ENCODE measurements at places on chromosomes 13 and 19.

DNA sequence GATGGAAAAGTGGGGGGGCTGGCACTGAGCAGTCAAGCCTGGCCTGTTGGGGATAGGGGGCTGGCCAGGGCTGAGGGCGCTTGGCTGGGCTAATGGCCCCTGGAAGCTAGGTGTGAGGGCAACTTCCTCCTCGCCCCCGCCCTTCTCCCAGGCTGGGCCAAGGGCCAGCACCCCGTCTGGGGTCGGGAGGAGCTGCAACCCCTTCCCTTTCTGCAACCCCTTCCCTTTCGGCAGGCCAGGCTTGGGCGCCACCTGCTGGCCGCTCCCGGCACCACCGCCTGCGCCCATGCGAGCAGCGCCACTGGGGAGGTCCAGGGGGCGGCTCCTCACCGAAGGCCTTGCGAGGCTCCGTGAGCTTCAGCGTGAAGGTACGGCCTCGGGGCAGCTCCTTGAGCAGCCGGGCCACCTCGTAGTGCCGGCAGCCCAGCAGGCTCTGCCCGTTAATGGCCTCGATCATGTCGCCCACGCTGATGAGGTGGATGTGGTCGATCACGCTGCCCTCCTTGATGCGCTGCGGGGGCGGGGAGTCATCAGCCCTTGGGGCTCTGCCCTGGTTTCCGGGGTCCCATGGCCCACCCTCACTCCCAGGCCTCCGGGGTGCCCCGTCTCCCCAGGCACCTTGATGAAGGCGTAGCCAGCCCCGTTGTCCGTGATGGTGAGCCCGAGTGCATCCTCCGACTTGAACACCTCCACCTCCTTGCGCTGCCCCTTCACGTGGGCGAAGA, 5.0 kb upstream of the PTGER1 start:
- DNase-seq: no peak

GRCh38 chr13:110311443-110312338, 4.6 kb downstream of the COL4A2 start:
- no peak for DNase-seq

DNA sequence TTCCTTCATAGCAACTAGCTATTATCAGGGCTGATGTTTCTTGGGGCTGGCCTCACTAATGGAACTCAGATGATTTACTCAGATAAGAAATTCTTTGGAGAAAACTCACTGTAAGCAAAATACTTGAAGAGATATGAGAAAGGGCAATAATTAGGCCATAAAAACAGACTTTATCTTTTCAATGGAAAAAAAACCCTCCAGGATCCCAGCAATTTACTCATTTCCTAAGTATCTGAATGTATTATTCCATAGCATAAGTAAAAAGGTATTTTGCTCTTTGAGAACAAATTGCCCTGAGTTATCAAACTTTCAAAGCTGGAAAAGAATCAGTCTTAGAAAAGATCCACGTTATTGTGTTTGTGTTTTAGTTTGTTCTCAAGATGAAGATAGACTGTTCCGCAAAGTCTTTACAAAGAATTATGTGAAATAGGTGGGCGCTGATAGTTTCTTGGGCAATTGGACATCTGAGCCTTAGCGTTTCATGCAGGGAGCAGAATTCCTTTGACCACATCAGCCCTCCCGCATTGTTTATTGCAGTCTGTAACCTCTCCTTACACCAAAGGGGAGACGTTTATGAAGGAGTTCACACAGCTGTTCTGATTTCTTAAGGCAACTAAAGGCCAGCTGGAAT, 29.1 kb upstream of the CSNK1A1L start:
- DNase-seq: no peak

DNA sequence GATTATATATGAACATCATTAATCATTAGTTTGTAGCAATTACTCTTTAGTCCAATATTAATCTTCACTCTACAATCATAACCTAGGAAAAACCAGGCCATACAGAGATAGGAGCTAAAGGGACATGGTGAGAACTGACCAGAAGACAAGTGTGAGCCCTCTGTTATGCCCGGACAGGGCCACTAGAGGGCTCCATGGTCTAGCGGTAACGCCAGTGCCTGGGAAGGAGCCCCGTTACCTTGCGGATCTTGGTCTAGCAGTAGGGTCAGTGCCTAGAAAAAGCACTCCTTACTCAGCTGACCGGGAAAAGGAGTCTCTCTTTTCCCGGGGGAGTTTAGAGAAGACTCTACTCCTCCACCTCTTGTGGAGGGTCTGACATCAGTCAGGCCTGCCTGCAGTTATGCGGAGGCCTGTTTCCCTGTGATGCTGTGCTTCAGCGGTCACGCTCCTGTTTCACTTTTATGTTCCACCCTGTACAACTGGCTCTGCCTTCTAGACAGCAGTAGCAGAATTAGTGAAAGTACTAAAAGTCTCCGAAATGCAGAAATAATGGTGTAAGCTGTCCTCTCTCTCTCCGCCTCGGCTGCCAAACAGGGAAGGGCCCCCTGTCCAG, 13.8 kb downstream of the OR7D4 start:
- DNase-seq: peak; percentile 41

- no peak for DNase-seq
Observed at GRCh38 chr13:63838366-63839110, 2422.9 kb upstream of the PCDH20 start.

DNA sequence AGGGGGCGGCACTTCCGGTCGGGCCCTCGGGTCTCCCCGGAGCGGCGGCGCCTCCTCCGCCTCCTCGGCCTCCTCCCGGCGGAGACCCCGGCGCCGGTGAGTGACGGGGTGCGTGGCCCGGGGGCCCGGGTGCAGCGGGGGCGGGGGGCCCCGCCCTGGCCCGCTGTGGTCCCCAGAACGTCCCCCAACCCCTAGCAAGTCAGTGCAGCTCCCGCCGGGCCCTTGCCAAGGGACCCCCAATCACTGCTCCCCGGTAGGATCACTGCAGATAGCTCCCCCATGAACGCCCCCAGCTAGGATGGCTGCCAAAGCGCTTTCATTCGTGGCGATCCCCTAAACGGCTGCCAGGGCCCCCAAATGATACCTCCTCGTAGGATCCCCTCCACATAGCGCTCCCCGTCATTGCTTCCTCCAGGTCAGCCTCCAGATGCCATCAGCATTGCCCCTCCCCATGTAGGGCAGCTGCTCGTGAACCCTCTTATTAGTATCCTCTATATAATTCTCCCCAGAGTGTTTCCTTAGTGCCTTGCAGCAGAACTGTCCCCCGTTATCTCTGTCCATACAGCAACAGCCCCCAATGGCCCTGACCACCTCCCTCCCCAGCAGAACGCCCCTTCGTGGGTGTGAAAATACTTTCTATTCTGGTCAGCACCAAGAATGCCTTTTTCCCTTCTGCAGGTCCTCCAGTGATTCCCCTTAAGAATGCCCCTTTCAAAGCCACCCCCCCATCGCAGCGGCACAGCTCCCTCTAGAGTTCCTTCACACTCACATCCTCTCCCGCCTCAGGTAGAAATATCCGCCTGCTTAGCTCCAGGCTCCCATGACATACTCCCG, at the start of gene ZNF865:
Gene ZNF865, plus strand, starts transcription at position 11 of the 834 bp plus-strand sequence. CDS start 7,972 bp downstream, outside the sequence.
- peak; percentile 54 for DNase-seq

- DNase-seq: no peak
Observed at GRCh38 chr13:77876176-77876575, 42.5 kb downstream of the EDNRB start.

- no peak for DNase-seq
Observed at GRCh38 chr13:19838865-19839275, 24.6 kb downstream of the ZMYM5 start.

DNA sequence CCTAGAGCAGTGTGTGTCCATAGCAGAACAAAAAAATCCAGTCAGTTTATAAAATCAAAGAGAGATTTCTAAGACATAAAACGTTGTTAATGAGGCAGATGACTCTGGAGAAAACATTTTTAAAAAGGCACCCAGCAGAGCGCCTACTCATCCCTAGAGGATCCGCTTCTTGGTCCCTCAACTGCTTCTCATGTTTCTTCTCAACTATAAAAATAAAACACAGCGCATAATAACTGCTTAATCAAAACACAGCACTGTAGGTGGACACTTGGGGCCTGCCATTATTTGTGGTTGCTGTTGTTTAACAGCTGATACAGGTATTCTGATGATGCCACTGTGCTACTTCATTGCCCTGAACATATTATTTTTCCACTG, 347.9 kb downstream of the FGF9 start:
- DNase-seq: no peak

DNA sequence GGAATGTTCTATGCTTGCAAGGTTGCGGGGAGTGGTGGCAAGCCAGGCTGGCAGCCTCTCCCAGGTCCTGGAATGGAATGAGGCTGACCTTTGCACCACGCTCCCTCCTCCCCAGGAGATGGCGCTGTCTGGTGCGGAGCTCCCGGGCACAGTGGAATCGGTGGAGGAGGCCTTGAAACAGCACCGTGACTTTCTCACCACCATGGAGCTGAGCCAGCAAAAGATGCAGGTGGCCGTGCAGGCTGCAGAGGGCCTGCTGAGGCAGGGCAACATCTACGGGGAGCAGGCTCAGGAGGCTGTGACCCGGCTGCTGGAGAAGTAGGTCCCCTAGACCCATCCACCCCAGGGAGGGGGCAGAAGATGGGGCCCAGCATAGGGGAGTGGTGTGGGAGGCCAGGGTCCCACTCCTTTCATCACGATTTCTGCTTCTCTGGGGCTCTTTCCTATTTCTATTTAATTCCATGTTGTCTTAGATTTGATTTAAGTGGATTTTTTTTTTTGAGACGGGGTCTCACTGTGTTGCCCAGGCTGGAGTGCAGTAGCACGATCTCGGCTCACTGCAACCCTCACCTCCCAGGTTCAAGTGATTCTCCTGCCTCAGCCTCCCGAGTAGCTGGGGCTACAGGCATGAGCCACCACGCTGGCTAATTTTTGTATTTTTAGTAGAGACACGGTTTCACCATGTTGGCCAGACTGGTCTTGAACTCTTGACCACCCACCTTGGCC, 53.2 kb upstream of the SHKBP1 start:
- peak; percentile 84 for DNase-seq

GRCh38 chr13:37360556-37360955, 238.0 kb downstream of the POSTN start:
- no peak for DNase-seq

DNA sequence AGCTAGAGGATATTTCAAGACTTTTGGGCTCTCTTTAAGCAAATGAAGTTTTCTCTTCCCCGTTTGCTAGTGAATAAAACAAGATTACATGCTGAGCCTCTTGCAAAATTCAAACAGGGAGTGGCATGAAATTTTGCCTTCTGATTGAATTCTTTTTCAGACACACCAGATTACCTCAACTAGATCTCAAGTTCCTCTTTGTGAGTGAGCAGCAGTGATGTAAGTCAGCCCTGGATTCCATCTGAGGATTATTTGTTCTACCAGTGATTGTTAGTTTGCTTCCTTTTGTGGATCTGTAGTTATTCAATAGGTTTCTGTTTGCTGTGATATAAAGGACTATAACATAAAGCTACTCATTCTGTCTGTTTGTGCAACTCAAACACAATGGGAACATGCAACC, 407.7 kb downstream of the LMO7 start:
- DNase-seq: no peak

DNA sequence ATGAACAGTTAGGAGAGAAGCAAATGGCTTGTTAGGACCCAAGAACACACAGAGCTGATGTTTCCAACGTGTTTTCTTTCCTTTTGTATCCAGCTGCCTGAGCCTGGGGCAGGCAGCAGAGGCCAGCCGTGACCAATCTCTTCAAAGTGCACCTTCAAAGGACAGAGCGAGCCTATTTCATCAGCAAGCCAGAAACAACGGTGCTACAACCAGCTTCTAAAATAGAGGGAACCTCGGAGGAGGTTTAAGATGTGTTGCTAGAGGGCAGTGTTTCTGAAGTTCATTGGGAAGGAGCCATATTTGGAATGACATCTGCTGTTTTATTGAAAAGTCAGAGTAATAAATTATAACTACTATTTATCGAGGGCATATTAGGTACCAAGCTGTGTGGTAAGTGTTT, 56.2 kb upstream of the RFC3 start:
- peak; percentile 75 for DNase-seq

DNA sequence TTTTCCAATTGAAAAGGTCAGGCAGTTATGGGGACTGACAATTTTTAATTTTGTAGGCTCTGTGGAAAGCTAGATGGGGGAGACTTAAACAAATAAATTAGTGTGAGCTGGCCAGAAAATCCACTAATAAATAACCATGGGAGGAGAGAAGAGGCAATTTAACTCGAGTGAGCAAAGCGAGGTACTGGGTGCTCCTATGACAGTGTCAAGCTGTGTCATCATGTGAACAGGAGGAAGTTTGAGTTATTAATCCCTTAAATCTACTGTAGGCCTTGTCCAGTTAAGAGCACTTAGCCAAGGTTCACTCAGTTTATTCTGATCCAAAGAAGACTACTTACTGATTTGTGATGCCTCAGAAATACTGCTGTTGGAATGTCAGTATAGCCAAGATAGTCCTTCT, 122.8 kb downstream of the OXGR1 start:
- no peak for DNase-seq

DNA sequence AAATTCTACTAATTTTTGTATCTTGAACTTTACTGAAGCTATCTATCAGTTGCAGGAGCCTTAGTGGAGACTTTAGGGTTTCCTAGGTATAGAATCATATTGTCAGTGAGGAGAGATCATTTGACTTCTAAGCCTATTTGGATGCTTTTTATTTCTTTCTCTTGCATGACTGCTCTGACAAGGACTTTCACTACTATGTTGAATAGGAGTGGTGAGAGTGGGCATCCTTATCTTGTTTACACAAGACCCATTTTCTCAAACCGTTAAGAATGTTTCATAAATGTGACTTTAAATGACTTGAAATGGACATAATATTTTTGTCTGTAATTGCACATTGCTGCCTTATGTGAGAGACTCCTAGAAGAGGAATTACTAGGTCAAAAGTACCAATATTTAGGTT, 17.9 kb upstream of the CSNK1A1L start:
- DNase-seq: no peak

DNA sequence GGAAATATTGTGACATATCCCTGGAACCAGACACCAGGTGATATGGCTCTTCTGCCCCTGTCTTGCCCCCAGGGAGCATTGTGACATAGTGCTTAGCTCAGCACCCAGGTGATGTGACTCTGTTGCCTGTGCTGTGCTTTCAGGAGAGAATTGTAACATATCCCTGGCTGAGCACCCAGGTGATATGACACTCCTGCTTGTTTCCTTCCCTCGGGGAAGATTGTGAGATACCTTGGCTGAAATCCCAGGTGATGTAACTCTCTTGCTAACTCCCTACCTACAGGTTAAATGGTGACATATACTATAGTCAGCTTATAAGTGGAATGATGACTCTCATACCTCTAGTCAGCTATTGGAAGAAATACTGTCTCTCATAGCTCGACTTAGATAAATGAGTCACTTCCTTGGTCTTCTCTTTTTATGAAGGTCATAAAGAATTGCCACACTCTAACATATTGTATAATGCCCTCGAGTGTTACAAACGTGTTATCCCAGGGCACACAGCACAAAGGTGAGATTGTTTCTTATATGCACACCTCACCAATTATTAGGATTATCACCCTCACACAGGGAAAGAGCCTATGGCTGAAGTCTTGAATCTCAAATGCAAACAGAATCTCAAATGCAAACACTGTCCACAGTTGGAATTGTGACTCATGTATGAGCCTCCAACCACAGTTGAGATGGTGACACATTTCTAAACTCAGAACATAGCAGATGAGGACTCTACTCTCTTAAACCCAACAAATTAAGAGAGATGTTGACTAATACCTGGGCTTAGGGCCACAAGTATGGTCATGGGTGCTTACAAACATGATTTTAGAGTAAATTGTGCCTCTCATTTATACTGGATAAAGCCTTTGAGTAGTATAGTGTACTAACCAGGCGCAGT, 32.7 kb upstream of the ZNF254 start:
- DNase-seq: no peak
